ENCODE measurements at places on chromosomes 4 and X. TPM values are rescaled to one million over a fixed set of nuclear protein-coding genes. Genes with fewer than 3 reads are reported as not detected.

DNA sequence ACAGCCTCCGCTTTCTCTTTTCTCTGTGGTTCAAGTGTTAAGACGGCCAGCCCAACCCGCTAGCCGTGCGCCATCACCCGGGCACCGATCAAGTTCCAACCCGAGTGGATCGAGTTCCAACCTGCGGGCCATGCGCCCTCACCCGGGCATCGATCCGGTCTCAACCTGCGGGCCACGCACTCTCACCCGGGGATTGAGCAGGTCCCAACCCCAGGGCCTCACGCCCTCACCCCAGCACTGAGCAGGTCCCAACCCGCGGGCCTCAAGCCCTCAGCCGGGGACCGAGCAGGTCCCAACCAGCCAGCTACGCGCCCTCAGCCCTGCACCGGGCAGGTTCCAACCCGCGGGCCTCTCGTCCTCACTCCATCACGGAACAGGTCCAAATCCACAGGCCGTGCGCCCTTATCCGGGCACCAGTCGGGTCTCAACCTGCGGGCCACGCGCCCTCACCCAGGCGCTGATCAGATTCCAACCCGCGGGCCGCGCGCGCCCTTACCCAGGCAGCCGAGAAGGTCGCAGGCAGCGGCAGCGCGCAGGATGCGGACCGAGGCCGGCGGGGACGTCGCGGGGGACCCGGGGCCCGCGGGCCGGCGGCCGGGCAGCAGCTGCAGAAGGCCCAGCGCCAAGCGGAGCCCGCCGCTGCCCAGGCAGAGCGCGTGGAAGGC is 443 bp downstream of the GPR143 start:
- H3K4me1 ChIP-seq = no peaks in the 10 kb centered on the region
- DNase-seq = no peak

- no peak overlapping the region for H3K4me3 ChIP-seq
- no peaks in the 10 kb centered on the region for H3K36me3 ChIP-seq
- DNase-seq = no peak
- H3K27ac ChIP-seq = no peak overlapping the region
- H3K4me1 ChIP-seq = no peaks in the 10 kb centered on the region
These were observed 58.3 kb downstream of the GPRIN3 start for GRCh38 chr4:89249313-89249712.

- no peaks in the 10 kb centered on the region for H3K27me3 ChIP-seq
- no peak overlapping the region for H3K27ac ChIP-seq
- no peak for DNase-seq
- H3K4me1 ChIP-seq = no peaks in the 10 kb centered on the region
These were observed 67.2 kb downstream of the TMPRSS11F start for GRCh38 chr4:68062501-68062900.

DNA sequence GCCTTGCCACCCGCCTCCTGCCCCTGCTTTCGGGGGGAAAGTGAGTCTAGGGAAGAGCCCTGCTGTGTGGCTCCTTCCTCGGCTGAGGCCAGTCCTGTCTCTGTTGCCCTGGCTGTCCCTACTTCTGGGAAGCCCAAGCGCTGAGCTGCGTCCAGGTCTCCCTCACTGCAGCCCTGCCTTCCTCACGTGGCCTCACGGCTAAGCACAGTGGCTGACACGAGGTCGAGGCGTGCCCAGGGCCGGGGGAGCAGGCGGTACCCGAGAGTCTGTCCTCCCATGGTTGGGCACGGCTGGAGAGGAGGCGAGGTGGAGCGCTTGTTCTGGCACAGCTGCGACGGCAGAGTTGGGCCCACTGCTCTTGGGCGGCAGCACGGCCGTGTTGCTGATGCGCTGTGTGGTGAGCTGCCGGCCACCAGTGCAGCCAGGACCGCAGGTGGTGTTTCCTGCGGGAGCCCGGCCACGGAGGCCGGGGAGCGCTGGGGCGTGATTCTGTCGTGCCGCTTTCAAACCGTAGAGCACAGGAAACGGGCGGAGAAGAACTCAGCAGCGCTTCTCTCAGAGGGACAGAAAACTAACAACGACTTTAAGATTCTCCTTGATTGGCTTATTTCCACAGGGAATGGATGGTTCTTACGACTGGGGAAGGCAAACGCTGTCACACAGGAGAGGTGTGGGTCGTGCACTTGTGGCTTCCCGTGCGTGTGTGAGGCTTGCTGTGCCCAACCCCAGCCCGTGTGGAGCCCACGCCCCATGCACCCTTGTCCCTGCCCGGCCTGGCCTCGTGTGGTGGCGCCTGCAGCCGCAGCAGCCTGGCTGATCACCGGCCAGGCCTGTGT is 21.3 kb downstream of the MAEA start:
- no peak overlapping the region for H3K4me3 ChIP-seq
- H3K36me3 ChIP-seq = peaks cover 42% of the 10 kb centered on the region
- H3K4me1 ChIP-seq = peaks cover 37% of the 10 kb centered on the region
- H3K27ac ChIP-seq = peak overlapping the region; percentile 75
- no peaks in the 10 kb centered on the region for H3K27me3 ChIP-seq
- DNase-seq = no peak

- H3K4me1 ChIP-seq = no peaks in the 10 kb centered on the region
- no peak overlapping the region for H3K4me3 ChIP-seq
- no peaks in the 10 kb centered on the region for H3K27me3 ChIP-seq
- no peak for DNase-seq
- no peak overlapping the region for H3K27ac ChIP-seq
- no peaks in the 10 kb centered on the region for H3K36me3 ChIP-seq
These were observed 37.7 kb downstream of the CLDN2 start for GRCh38 chrX:106957856-106958255.

DNA sequence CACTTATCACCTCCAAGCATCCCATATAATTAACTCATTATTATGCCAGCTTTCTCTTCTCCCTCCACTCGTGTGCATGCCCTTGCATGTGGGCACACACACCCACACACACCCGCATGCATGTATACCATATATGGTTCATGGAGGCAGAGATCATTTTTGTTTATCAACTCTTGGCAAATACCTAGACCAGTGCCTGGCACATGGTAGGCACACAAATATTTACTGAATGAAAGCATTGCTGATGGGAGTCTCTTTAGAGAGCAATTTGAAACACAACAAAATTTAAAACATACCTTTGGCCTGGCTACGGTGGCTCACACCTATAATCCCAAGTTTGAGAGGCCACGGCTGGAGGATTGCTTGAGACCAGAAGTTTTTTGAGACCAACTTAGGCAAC is 51.1 kb upstream of the SLC10A4 start:
- DNase-seq = no peak
- H3K4me1 ChIP-seq = no peaks in the 10 kb centered on the region
- H3K27ac ChIP-seq = no peak overlapping the region

DNA sequence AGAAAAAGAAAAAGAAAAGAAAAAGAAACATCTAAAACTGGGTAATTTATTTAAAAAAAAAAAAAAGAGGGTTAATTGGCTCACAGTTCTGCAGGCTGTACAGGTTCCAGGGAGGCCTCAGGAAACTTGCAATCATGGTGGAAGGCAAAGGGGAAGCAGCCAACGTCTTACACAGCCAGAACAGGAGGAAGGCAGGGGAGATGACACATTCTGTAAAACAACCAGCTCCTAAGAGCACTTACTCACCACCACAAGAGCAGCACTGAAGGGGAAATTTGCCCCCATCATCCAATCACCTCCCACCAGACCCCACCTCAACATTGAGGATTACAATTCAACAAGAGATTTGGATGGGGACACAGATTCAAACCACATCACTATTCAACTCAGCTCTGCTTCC is 36.8 kb upstream of the TMEM184C start:
- no peaks in the 10 kb centered on the region for H3K27me3 ChIP-seq
- no peaks in the 10 kb centered on the region for H3K4me1 ChIP-seq
- no peak overlapping the region for H3K4me3 ChIP-seq

- no peak overlapping the region for H3K27ac ChIP-seq
- H3K36me3 ChIP-seq = no peaks in the 10 kb centered on the region
- H3K4me3 ChIP-seq = no peak overlapping the region
- H3K4me1 ChIP-seq = no peaks in the 10 kb centered on the region
These were observed 126.7 kb downstream of the CHRNA9 start for GRCh38 chr4:40461879-40462278.

DNA sequence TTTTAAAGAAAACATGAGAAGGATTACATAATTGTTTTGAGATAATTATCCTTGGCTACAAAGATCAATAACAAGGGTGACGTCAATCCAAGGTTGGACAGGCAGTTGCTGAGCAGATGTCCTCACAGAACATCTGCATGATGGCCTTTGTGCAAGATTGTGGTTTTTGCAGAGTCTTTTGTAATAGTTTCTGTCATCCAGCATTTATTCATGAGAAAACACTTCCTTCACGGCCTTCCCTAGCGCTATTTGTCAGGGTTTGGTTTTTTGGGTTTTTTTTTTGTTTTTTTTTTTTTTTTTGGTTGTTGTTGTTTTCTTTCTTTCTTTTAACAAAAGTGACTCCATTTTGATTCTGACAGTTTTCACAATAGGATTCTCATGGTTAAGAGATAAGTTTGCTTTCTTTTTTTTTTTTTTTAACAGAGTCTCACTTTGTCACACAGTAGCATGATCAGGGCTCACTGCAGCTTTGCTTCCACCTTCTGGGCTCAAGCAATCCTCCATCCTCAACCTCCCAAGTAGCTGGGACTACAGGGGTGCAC is 31.5 kb upstream of the ELF2 start:
- H3K27me3 ChIP-seq = no peaks in the 10 kb centered on the region
- no peak overlapping the region for H3K4me3 ChIP-seq
- H3K4me1 ChIP-seq = no peaks in the 10 kb centered on the region
- peak; percentile 71 for DNase-seq
- no peak overlapping the region for H3K27ac ChIP-seq
- no peaks in the 10 kb centered on the region for H3K36me3 ChIP-seq

DNA sequence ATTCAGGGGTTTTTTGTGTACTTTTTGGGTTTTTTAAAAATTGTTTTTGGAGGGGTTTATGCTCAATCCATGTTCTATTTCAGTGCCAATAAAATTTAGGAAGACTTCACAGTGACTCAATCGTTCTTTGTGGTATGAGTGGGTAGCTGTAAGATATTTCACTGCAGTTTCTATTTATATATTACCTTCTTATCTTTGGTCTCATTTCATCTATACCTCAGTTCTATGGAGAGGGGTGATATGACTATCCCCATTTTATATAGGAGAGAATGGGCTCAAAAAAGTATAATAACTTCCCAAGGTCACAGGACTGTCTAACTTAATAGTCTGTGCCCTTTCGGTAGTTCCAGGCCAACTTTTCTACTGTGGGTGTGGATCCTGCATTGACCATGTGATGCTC is 74.4 kb downstream of the MSN start:
- H3K27me3 ChIP-seq = no peaks in the 10 kb centered on the region
- DNase-seq = no peak
- no peak overlapping the region for H3K4me3 ChIP-seq

DNA sequence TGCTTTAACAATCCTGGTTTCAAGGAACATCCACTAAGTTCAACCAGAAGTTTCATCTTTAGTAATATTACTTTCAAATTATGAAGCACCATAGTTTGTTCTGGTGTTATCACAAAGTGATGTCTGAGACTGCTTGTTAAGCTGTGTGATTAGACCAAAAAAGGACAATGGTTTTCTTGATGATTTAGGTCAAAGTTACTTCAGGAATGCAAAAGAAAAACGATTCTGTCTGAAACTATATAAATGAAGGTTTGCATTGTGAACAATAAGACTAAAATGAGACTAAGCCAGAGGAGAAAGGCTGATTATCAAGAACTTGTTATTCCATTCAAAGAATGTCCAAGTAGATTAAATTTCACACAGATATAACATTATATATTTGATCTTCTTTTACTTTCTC is 122.4 kb upstream of the ETNPPL start:
- H3K4me3 ChIP-seq = no peak overlapping the region
- no peak for DNase-seq
- H3K27ac ChIP-seq = no peak overlapping the region
- no peaks in the 10 kb centered on the region for H3K36me3 ChIP-seq

DNA sequence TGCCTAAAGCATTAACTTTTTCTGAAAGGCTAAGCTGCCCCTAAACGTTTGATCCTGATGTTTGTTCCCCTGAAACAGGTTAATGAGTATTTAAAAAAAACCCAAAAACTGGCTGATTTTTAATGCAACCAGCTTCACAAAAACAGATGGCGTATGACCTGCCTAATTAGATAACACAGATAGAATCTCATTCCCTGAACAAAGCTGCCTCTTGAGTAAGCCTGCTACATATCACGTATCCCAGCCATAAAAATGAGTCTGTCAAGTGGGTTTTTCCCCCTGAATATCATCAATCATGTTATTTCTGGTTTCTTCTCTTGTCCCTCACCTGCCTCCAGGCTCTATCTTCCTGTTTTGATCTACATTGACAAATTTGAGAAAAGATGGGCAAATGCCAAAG is 154.2 kb upstream of the FAM9B start:
- no peaks in the 10 kb centered on the region for H3K36me3 ChIP-seq
- no peak overlapping the region for H3K27ac ChIP-seq
- H3K4me3 ChIP-seq = no peak overlapping the region
- no peaks in the 10 kb centered on the region for H3K4me1 ChIP-seq
- H3K27me3 ChIP-seq = no peaks in the 10 kb centered on the region

ATP2B3 gene
- under 0.01 TPM for total RNA-seq

SPANXN4 gene
- not detected for total RNA-seq

SLC25A43 gene
- 8.4 TPM for total RNA-seq

DSPP gene
- not detected for total RNA-seq

TDO2 gene
- total RNA-seq = not detected
